Stimulated activated CD4-positive, alpha-beta T cell treated with anti-CD3 and anti-CD28 coated beads, TNF-alpha, amount 100 ng/mL, for 24 hours (primary cell): ENCODE measurements at places on chromosomes 16 and 17.

DNA sequence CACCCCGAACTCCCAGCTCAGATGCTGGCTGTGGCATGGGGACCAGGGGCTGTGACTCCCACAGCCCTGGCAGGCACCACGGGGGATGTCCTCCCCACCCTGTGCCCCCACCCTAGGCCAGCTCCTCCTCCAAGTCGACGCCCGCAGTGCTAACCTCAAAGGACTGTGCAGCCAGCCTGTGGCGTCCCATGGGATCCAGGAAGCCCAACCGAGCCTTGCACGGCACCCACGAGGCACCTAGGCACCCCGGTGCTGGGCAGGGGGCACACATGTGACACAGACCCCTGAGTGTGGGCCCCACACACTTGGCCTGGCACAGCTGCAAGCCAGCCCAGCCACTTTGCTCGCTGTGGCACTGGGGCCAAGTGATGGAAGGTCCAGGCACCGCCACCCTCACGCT lies 3.9 kb downstream of the GCGR start:
- no peak for DNase-seq

DNA sequence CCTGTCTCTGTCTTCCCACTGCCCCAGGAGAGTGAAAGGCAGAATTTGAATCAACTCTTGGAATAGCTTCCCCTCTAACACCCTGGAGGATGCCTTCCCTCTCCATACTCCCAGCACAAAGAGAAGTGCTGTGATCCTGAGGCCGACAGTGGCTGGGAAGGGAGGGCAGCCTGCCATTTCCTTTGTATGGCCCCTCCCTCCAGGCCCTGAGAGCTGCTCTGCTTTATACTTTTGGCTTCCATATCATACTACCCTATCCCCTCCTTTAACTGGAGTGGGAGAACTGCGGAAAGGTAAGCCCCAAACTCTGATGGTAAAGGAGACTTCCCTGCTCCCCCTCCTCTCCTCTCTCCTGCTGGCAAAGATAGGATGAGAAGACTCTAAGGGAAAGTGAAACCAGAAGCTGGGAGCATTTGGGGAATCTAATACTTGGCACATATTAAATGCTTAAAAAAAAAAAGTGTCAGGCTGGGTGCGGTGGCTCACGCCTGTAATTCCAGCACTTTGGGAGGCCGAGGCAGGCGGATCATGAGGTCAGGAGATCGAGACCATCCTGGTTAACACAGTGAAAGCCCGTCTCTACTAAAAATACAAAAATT lies 4.1 kb upstream of the MED24 start:
- DNase-seq: no peak

- DNase-seq: no peak
Observed at GRCh38 chr16:26717826-26718225, 348.9 kb upstream of the C16orf82 start.

DNA sequence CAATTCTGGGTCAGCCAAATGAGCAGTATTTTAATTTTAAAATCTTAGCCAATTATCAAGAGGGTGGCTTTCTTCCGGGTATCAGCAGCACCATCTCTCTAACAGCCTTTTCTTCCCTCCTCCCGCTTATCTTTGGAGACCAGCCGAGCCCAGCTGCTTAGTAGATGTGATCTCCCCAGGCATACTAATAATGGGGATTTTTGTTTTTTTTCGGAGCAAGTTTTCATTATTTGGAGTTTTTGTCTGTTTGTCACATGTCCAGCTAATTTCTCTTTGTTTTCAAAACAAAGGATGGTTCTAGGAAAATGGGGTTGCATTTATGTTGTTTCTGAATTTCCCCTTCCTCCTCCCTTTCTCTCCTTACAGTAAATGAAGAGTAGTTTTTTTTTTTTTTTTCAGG lies 170.5 kb upstream of the MPHOSPH6 start:
- no peak for DNase-seq

- no peak for DNase-seq
Observed at GRCh38 chr16:13478991-13479390, 441.0 kb upstream of the ERCC4 start.

- no peak for DNase-seq
Observed at GRCh38 chr16:76837872-76838271, 353.1 kb upstream of the MON1B start.

GRCh38 chr16:3835089-3835602 lies 45.4 kb downstream of the CREBBP start:
- DNase-seq: no peak

DNA sequence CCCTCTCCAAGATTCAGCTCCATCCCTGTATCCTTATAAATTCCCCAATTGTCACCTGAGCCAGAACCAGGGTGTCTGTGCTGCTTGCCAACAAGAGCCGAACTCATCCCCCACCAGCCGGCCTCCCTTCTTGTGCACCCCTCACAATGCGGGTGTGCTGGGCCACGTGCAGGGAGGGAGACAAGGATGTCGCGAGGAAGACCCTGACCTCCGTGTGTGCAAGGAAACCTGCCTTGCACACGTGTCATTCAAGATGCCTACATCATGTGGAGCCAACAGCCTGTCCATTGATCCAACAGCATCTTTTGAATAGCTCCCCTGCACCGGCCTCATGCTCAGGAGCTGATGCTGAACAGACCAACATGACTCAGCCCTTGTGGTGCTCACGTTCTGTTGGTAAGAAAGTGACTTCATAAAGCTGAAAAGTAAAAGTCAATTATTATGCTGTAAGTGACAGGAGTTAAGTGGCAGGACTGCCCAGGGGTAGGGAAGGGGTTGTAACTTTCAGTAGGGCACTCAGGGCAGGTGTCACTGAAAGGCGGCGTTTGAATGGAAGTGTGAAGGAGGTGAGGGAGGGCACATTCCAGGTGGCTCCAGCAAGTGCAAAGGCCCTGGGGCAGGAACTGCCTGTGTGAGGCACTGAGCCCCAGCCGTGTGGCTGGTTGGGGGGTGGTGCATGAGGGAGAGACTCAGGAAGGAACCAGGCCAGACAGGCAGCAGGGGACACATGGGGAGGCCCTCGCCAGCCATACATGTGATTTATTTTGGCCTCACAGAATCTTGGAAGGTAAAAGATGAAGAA lies 302.2 kb downstream of the FOXL1 start:
- DNase-seq: no peak

DNA sequence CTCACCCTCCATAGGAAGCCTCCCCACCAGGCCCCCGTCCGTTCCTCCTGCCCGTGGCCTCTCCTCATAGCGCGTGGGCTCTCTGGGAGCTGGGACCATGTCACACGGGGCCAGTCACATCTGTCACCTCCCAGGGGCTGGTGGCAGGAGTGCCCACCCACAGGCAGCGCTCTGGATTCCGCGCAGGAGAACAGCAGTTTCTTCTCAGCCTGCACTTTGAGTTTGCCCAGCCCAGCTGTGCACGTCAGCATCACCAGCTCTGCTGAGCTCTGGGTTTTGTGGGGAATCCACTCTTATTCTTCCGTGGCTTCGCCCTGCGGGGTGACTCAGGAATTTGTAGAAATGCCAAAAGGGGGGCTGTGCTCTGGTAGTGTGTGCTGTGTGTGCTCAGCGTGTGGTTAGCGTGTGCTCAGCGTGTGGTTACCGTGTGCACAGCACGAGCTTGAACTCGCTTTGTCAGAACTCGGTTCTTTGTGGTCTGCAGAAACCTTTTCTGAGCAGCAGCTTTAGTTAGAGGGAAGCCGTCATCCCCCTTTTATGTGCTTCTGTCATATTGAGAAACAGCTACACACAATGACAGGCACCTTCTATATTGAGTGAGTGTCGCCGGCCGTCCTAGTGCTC lies 3.2 kb downstream of the ACSF3 start:
- DNase-seq: peak; percentile 37

GRCh38 chr16:76940251-76940650 lies 250.7 kb upstream of the MON1B start:
- DNase-seq: no peak

DNA sequence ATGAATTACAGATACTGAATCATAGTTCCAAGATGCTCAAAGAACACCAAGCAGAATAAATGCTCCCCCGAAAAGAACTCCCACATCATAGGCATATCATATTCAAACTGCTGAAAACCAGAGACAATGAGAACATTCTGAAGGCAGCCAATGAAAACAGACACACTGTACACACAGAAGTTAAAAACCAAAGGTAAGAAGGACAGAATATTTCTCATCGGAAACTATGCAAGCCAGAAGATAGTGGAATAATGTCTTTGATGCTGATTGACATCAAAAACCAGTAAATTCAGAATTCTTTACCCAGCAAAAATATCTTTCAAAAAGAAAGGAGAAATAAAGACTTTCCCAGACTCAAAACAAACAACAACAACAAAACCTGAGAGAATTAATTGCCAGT lies 73.8 kb upstream of the IRX5 start:
- no peak for DNase-seq

- no peak for DNase-seq
Observed at GRCh38 chr17:68579194-68579927, 21.8 kb downstream of the FAM20A start.

GRCh38 chr17:2871205-2871604 lies 75.0 kb downstream of the RAP1GAP2 start:
- DNase-seq: no peak

- no peak for DNase-seq
Observed at GRCh38 chr16:1763521-1764511, 7.5 kb downstream of the NME3 start.

- DNase-seq: no peak
Observed at GRCh38 chr17:59074494-59074893, 32.2 kb downstream of the TRIM37 start.

- no peak for DNase-seq
Observed at GRCh38 chr17:49035470-49036269, 38.5 kb downstream of the IGF2BP1 start.

GRCh38 chr17:45276031-45276430 lies 14.1 kb upstream of the SPATA32 start:
- no peak for DNase-seq

DNA sequence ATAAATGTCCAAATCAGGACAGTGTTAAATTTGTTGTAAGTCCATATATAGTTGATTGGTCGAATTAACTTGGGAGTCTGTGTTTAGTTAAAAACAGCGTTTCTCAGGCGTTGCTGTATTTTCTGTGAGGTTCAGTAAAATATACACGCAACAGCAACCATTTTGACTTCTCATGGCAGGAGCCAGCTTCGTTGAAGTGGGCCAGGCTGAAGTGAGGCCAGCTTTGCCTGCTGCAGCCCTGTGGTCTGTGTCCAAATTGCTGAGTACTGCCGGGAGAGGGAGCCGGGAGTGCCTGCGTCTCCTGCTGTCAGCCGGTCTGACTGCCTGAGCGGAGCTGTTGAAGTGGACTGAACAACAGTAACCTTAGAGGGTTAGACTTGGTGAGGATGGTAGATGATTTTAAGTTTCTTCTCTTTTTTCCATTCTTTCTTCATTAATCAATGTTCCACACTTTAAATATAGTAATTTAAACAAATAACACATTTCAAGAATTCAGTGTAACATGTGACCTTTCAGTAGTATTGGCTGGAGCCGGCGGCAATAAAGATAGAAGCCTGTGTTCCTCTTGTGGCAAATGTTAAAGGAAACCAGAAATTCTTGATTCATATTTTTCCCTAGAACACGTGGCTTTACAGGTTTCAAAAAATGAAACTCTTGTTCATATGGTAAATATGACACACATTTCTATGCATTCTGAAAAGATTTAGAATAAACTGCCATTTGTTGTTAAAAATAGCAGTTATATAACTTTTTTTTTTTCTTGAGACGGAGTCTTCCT lies 37.0 kb upstream of the ZNF750 start:
- no peak for DNase-seq

DNA sequence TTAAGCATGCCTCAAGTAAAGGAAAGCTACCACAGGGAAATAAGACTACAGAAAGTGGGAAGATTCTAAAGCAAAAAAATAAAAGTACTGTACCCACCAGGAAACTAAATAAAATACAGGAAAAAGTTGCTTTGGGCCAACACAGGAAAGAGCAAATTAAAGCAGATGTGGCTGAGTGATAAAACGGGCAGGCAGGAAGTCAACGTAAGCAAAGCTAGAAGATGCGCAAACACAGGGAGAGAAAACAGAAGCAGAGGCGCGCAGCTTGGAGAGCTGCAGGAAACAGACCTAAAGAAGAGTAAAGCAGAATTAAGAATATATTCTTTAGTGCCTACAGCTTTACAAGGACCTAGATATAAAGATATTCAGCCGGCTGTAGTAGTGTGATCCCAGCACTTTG lies 21.7 kb downstream of the USP36 start:
- DNase-seq: no peak

GRCh38 chr17:39663688-39664580 lies 1.2 kb upstream of the TCAP start:
- DNase-seq: no peak

- no peak for DNase-seq
Observed at GRCh38 chr17:58318627-58319172, 9.9 kb downstream of the TSPOAP1 start.

DNA sequence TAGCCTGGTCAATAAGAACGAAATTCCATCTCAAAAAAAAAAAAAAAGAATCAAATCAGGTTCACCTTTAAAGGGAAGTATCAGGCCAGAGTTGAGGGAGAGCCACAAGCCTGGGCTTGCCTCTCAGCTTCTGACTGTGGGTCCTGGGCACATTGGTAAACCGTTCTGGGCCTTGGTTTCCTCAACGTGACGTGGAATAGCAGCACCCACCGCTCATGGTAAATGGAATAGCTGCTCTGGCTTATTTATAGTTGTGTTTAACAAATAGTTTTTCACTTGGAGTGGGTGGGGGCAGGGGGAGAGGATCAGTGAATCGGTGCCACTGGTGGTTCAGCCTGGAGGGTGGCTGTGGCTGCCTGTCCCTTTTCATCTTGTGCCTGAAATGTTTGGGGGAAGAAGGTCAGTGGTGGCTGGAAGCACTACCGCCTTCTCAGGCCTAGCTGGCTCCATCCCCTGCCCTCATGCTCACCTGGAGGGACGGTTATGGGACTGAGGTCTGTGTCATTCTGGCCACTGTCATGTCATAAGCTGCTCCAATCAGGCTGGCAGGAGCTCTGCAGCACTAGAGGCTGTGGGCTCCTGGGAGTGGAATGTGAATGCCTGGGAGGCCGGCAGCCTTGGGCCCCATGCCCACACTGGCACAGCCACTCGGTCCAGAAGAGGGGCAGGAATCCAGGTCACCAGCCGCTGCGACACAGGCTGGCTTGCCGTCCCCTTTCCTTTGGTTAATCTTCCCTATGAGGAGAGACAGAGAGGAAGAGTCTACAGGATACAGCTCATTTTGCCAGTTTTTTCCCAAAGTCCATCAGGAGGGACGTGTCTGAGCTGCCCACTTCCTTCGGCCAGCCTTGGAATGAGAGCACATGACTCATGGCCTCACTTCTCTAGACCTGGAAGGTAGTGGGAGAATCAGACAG lies 27.0 kb downstream of the CCR7 start:
- DNase-seq: no peak

DNA sequence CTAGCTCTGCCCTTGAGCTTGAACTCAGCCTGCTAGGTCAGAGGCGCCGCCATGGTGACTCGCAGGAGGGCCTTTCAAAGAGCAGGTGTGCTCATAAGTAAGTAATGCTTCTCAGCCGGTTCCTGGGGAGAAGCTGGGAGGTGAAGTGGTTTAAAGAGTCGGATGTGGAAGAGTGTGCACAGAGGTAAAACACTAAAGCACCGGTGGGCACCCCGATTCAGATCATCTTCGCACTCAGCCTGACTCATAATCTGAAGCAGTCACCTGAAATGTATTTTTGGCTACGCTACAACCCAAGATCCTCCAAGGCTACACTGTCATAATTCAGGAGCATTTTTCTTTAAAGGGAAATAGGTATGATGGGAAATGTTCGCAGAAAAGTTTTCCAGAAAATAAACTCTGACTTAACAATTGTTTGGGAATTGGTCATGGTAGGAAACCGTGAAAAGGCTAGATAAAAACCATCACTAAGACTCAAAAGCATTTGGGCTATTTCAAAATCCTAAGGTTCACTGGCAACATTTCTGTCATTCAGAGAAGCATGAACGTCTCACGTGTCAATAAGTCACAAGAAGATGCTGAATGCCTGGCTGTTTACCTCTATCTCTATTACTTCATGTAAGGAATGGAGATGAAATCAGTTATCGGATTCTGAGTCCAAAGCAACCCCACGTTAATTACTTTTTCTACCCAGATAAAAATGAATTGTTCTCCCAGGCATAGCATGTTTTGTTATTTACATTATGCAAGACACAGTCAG lies 17.8 kb downstream of the CDH8 start:
- DNase-seq: no peak
